ENCODE measurements at places on chromosomes 5 and 9. TPM values are rescaled to one million over a fixed set of nuclear protein-coding genes. Genes with fewer than 3 reads are reported as not detected.

PLAC8L1 gene
- 0.36 TPM for total RNA-seq

RGS7BP gene
- total RNA-seq: not detected

PIP5KL1 gene
- total RNA-seq: 0.94 TPM

NME5 gene
- total RNA-seq: not detected

NPR3 gene
- 0.15 TPM for total RNA-seq

GRCh38 chr5:31347552-31347905, 154.0 kb downstream of the CDH6 start:
- H3K27ac ChIP-seq: no peak overlapping the region
- no peak for DNase-seq
- no peaks in the 10 kb centered on the region for H3K36me3 ChIP-seq
- H3K4me3 ChIP-seq: no peak overlapping the region
- peaks cover 3% of the 10 kb centered on the region for H3K27me3 ChIP-seq
- no peaks in the 10 kb centered on the region for H3K4me1 ChIP-seq

DNA sequence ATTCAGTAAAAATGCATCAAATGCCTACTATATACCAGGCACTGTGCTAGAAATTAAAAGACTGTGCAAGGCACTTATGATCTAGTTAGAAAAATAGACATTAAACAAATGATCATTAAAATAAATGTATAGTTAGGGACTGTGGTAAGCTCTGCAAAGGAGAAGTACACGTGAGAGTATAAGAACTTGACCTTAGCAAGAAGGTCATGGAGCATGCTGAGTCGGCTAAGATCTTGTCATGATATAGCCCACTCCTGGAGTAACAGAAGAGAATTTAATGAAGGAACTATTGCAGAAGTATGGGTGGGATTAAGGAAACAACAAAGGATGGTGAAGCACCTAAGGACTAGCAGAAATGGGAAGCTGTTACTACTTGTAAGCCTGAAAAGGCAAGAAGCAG, 23.5 kb upstream of the SAP30L start:
- H3K36me3 ChIP-seq: peaks cover 29% of the 10 kb centered on the region
- H3K4me3 ChIP-seq: no peak overlapping the region
- DNase-seq: no peak
- H3K4me1 ChIP-seq: peaks cover 2% of the 10 kb centered on the region
- H3K27me3 ChIP-seq: no peaks in the 10 kb centered on the region
- no peak overlapping the region for H3K27ac ChIP-seq

- DNase-seq: no peak
- H3K27me3 ChIP-seq: no peaks in the 10 kb centered on the region
- no peaks in the 10 kb centered on the region for H3K4me1 ChIP-seq
- no peaks in the 10 kb centered on the region for H3K36me3 ChIP-seq
- H3K27ac ChIP-seq: no peak overlapping the region
- no peak overlapping the region for H3K4me3 ChIP-seq
Measured at GRCh38 chr5:134453016-134453415, 41.3 kb upstream of the CDKN2AIPNL start.

- no peak overlapping the region for H3K4me3 ChIP-seq
- no peak for DNase-seq
- no peak overlapping the region for H3K27ac ChIP-seq
- H3K27me3 ChIP-seq: no peaks in the 10 kb centered on the region
- H3K36me3 ChIP-seq: no peaks in the 10 kb centered on the region
Measured at GRCh38 chr5:105033637-105034400, 1471.2 kb upstream of the NUDT12 start.
